ENCODE measurements at places on chromosomes 2 and 18.

- DNase-seq = no peak
Observed at GRCh38 chr2:62928015-62928414, 122.6 kb upstream of the OTX1 start.

DNA sequence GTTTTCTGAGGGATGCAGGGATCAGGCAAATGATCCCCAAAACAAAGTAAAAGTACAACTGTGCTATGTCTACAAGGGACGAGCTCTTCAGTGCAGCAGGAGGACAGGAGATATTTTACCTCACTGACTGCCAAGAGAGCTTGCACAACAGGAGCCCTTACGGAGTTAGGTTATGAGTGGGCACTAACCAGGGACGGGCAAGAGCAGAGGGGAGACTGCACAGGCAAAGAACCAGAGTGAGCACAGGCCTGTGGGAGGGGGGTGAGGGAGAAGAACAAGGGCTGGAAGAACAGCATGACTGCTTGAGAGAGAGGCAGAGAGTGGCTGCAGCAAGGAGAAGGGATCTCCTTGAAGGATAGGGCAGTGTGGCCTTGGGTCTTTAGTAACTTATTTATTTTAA is 101.1 kb upstream of the PID1 start:
- DNase-seq = no peak

GRCh38 chr2:81583311-81584108 is 1279.0 kb upstream of the LRRTM1 start:
- DNase-seq = no peak

- no peak for DNase-seq
Observed at GRCh38 chr2:16073471-16073870, 133.1 kb downstream of the MYCN start.

DNA sequence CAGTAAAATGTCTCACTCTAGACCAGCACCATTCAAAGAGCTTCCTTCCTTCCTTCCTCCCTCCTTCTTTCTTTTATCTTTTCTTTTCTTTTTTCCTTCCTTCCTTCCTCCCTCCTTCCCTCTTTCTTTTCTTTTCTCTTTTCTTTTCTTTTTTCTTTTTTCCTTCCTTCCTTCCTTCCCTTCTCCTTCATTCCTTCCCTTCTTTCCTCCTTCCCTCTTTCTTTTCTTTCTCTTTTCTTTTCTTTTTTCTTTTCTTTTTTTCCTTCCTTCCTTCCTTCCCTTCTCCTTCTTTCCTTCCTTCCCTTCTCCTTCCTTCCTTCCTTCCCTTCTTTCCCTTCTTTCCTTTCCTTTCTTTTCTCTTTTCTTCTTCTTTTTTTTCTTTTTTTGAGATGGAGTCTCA is 985.1 kb downstream of the DSC3 start:
- no peak for DNase-seq

DNA sequence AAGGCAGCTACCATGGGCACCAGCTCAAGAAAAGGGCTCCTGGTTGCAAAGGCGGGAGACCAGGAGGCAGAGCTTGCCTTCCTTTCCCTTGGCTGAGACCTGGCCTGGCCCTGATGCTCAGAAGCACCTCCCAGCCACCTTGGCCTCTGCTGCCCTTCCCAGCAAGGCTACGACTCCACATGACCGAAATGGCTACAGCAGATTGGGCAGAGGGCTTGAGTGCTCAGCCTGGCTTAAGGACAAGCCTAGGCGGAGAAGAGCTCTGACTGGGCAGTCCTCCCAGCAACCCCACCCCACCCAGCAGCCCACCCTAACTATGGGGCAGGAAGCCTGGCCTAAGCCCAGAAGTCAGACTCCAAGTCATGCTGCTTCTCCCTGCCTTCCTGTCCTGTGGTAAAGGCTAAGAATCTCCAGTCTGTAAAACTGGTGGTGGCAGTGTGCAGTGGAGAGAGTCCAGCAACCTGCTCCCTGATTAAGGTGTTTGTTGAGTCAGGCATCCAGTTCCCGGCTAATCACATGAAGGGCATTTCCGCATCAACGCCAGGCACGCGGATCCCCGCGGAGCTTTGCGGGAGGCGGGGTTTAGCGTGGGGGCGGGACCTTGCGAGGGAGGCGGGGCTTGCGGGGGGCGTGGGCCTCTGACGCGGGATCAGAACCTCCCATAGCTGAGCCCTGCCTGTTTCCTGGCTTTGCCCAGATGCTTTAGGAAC is 256.0 kb downstream of the BCL11A start:
- no peak for DNase-seq

DNA sequence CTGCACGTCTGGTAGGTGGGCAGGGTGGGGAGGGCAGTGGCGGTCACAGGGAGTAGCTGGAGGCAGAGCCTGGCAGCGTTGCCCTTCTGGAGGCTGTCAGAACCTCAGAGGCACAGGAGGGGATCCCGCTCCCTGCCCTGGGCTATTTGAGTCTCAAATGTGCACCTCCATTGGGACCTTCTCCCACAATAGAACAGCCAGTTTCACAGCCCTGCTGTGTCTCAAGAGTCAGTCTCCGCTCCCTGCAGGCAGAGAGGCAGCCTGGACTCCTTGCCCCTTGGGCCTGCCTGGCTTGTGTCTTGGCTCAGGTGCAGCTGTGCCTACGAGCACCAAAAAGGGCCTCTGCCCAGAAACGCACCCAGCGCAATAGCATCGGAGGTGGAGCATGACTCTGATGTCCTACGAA is 57.4 kb downstream of the FAM168B start:
- DNase-seq = no peak

- no peak for DNase-seq
Observed at GRCh38 chr18:76844742-76845477, 22.6 kb downstream of the ZNF236 start.

DNA sequence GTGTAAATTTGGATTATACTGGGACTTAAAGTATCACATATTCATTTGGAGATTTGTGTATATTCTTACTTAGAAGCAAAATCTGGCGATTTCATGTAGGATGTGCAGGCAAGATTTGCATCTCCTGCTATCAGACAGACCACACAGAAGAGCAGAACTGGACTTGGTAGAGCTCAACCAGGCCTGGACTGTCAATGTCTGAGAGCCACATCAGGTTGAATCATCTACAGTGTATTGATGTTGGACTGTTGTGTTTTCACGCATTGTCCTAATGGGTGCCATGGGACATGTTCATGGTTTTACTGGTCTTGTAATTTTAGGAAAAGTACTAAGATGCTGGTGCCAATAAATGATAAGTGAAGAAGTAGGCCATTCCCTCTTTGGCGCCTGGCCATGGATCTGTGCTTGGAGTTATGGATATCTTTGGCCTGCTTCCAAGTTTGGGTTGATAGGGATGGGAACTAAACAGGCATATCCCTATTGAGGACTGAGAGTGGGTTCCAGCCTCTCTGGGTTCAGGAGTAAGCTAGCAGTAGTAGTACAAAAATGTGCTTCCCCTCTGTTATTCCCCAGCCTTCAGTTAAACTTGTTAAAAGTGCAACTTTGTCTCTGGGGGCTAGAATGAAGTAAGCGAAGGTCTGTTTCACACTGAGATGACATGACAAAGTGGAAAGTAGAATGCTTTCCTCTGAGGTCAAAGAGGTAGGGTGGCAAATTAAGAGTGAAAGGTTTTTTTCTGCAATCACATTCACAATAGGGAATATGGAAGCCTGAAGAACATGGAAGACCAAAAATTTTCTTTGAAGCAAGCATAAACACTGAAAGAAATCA is 49.2 kb upstream of the NEMP2 start:
- DNase-seq = no peak

DNA sequence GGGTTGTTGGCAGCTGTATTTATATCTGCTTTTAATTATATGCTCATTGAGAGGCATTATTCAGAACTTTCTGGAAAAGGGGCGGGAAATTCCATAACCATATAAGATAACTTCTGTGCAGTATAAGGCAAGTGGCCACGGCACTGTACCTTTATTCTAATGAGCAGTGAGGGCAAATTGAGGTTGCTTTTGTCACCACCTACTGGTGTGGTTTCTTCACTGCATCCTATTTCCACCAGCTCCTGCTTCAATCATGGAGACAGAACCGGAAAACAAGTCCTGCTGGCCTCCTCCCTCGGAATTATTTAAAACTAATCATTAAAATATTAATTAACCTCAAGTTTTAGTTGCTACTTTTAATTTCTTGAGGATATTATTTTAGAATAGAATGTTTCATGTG is 759.4 kb downstream of the CBLN2 start:
- no peak for DNase-seq

GRCh38 chr2:2703762-2704427 is 372.8 kb upstream of the MYT1L start:
- DNase-seq = no peak

DNA sequence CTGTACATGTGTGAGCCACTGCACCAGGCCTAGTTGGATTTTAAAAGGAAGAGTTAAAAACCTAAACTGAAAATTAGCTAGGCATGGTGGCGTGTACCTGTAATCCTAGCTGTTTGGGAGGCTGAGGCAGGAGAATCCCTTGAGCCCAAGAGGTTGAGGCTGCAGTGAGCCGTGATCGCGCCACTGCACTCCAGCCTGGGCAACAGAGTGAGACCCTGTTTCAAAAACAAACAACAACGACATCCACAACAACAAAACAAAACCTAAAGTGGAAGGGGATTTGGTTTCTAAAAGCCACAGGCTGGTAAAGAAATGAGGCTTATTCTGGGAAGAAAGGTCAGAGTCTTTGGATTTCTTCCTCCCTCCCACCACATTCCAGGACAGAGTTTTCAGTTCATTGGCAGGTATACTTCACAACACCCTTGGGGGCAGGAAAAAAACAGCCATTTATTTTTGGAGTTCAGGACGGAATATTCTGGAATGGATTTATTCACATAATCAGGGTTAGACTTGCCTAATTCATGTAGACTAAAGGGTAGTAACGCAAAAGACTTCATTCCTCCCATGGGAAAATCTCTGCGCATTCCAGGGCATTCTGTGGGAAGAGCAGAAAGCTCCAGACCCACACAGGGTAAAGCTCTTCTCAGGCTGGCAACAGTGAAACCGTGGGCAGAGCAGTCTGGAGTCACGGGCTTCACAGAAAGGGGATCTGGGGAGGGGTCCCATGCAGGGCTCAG is 34.9 kb downstream of the TEX44 start:
- no peak for DNase-seq

GRCh38 chr2:143083636-143084035 is 45.6 kb upstream of the ARHGAP15 start:
- DNase-seq = no peak

DNA sequence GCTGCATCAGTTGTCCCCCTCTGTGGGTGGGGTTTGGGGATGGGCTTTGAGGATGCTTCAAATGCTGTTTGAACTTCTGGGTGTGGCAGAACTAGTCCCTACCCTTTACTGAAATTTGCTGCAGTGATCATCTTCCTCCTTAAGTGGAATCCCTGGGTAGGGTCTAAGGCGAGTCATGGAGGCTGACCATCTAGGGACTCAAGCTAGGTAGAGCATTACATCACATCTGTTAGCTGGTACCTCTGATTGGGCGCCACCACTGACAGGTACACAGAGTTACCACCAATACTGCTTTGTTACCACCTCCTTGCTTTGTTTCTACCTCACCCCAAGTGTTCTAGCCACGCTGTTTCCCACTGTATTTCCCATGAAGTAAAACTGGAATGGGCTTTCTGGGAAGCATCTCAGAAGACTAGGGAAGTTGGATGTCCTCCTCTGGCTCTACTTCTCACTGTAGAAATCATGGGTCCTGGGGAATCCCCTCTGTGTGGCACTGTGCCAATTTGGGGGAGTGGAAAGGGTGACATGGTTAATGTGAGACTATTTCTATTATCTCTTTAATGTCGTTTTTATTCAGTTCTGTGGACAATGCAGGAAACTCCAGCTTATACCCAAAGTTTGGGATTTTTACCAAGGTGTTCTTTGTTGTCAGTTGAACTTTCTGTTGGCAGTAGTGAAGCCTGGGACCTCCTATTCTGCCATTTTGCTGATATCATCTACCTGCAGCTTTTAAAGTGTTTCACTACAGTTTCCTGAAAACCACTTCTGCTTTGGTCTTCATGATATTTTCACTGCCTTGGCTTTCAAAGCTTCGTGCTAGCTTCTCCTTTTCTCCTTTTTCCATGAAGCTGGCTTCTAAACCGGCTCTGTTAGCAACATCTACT is 14.5 kb upstream of the SULT1C4 start:
- DNase-seq = no peak

- no peak for DNase-seq
Observed at GRCh38 chr2:137968477-137969417, 4.5 kb downstream of the HNMT start.
